SK-N-DZ (cell line): ENCODE measurements at places on chromosomes 2 and 18.

DNA sequence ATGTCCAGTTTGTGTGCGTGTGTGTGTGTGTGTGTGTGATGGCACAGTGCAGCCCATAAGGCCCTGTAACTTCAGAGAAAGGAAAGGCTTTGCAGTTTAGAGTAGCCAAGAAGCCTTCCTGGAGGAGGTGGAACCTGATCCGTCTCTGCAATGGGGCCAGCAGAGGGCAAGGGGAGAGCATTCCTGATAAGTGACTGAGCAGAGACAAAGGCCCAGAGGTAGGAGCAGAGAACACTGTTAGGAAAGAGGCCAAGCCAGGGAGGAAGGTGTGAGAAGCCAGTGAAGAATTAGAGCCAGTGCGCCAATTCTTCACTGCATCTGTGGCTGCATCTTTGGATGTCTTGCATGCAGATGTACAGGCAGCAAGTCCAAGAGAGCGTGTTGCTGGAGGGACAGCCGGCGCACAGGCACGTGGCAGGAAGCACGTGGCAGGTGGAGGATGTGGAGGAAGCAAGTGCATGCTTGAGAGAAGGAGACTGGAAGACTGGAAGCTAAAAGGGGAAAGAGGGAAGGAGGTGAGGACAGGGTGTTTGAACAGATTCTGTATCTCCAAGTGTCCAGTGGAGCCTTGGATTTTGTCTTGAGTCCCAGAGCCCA is 196.3 kb downstream of the CTIF start:
- no peak for DNase-seq

DNA sequence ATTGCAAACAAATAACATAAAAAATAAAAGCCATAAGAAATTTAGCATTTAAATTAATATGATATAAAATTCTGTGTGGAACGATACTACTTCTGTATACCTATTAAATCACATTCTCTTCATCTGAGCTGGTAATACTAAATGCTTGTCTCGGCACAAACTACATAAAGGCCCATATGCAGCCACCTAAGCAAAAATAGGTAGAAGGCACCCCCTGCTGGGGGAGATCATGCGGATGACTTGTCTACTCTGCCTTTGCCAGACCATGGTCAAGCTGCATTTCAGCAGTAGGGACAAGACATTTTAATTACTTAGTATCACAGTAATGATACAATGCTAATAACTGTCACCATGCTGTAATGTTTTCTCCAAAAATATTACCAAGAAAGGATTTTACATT is 108.0 kb downstream of the CDH19 start:
- peak; percentile 68 for DNase-seq

DNA sequence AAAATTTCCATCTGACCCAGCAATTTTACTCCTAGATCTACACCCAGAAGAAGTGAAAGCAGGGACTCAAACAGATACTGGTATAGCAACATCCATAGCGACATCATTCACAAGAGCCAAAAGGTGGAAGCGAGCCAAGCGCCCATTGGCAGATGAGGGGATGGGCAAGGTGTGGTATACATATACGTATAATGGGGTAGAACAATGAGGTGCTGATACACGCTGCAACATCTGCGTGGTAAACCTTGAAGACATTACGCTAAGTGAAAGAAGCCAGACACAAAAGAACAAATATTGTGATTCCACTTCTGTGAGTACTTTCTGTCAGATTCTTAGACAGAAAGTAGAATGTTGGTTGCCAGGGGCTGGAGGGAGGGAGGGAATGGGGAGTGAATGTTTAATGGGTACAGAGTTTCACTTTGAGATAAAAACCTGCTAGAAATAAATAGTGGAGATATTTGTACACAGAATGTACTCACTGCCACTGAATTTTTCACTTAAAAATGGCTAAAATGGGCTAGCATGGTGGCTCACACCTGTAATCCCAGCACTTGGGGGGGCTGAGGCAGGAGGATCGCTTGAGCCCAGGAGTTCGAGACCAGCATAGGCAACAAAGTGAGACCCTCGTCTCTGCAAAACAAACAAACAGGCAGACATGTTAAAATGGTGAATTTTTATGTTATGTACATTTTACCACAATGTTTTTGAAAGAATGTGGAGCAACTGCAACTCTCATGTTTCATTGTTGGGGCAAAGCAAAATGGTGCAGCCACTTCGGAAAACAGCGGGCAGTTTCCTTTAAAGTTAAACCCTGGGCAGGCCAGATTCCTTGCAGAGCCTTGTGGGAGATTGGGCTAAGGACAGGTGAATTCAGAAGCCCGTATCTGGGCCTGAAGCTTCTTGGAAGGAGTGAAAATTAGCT is 103.4 kb upstream of the MYCN start:
- DNase-seq, result peak; percentile 93

GRCh38 chr2:127392133-127392827 is 4.5 kb upstream of the MAP3K2 start:
- DNase-seq, result no peak

- no peak for DNase-seq
These were observed 811.3 kb downstream of the CNTNAP5 start for GRCh38 chr2:124836416-124836815.

- DNase-seq, result no peak
These were observed 37.0 kb downstream of the HAUS1 start for GRCh38 chr18:46141199-46141598.

GRCh38 chr2:2992634-2993033 is 385.0 kb downstream of the EIPR1 start:
- peak; percentile 37 for DNase-seq

GRCh38 chr2:191298306-191298705 is 53.1 kb downstream of the MYO1B start:
- DNase-seq, result no peak

- no peak for DNase-seq
These were observed 1.6 kb downstream of the TNP1 start for GRCh38 chr2:216858312-216858711.

DNA sequence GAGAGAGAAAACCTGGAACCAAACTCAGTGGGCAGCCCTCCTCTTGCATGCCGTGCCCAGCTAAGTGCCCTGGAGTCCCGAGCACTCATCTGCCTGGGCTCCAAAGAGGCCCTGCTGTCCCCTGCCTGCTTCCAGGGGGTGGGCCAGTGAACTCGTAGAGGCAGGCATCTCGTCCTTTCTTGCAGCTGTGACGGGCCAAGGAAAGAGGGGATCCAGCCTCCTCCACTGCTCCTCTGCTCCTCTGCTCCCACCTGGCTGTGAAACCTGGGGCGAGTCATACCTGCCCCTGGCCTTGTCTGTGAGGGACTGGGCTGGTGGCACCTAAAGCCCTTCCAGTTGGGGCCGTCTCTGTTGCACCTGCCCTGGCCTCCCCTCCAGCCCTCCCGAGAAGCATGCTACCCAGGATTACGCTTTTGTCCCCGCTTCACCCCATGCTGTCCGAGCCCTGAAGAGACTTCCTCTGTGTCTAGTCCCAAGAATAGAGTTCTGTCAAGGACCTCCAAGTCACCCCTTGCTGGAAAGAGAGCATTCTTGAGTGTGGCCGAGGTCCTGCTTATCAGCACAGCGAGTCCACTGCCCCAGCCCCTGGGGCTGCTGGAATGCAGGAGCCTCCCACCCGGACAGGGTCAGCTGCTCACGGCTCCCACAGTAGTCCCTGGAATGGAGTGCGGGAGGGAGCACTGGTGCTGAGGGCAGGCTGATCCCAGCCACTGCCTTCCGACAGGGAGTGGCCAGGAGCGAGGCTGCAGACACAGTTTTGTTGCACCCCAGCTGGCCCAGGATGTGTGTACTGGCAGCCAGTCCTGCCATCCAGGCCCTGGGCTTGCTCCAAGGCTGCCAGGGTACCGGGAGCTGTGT is 14.3 kb downstream of the KCNK3 start:
- no peak for DNase-seq

DNA sequence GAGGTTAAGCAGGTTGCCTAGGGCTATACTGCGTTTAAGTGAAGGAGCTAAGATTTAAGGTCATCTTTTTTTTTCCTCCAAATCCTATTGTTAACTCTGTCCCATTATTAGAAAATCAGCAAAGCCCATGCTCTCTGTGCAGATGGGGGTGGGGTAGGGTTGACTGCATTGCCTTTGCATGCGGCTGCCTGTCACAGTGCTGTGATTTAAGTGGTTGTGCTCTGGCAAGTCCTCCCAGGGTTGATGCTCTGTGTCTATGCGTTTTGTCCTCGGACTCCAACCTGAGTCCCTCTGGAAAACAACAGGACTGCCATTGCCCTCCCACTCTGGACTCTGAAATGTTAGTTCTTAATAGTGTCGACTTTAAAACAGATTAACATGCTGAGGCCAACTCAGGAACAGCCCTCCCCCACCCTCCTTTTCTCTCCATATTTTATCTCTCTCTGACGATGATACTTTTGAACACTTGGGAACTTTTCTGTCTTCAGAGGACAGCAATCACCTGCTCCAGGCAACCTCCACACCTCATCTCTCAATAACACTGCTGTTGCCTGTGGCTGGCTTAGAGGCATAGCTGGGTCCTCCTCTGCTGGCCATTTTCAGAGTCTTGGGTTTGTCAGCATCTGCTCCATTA is 5.8 kb downstream of the FHOD3 start:
- no peak for DNase-seq

DNA sequence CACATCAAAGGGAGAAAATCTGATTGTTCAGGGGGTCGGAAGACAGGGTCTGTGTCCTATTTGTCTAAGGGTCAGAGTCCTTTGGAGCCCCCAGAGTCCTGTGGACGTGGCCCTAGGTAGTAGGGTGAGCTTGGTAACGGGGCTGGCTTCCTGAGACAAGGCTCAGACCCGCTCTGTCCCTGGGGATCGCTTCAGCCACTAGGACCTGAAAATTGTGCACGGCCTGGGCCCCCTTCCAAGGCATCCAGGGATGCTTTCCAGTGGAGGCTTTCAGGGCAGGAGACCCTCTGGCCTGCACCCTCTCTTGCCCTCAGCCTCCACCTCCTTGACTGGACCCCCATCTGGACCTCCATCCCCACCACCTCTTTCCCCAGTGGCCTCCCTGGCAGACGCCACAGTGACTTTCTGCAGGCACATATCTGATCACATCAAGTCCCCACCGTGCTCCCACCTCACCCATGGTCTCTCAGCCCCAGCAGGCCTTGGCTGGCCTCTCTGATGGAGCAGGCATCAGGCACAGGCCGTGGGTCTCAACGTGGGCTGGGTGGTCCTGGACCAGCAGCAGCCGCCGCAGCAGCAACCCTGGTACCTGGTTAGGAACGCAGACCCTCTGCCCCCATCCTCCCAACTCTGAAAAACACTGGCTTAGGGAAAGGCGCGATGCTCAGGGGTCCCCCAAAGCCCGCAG is 3.8 kb downstream of the PROC start:
- no peak for DNase-seq

GRCh38 chr18:13611142-13611600 is 115.2 kb downstream of the FAM210A start:
- no peak for DNase-seq

- no peak for DNase-seq
These were observed 102.6 kb upstream of the GLI2 start for GRCh38 chr2:120632796-120633646.

GRCh38 chr2:198376677-198377076 is 572.3 kb downstream of the PLCL1 start:
- DNase-seq, result no peak

GRCh38 chr2:220332886-220333285 is 705.5 kb downstream of the SLC4A3 start:
- no peak for DNase-seq

GRCh38 chr2:8514796-8515758 is 166.8 kb upstream of the ID2 start:
- no peak for DNase-seq

DNA sequence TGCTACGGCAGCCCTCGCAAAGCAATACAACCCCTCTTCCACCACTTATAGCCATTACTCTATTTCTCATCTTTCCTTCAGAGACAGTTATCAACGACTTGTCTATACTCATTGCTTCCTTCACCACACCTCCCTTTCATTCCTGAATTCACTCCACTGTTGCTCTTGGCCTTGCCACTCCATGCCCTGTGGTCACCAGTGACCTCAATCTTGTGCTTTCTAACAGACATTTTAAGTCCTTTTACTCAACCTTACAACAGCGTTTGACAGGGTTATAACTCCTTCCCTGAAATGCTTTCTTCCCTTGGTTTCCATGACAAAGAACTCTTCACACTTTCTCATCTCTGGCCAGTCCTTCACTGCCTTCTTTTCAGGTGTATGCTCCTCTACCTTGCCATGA is 90.6 kb upstream of the CCDC141 start:
- no peak for DNase-seq

DNA sequence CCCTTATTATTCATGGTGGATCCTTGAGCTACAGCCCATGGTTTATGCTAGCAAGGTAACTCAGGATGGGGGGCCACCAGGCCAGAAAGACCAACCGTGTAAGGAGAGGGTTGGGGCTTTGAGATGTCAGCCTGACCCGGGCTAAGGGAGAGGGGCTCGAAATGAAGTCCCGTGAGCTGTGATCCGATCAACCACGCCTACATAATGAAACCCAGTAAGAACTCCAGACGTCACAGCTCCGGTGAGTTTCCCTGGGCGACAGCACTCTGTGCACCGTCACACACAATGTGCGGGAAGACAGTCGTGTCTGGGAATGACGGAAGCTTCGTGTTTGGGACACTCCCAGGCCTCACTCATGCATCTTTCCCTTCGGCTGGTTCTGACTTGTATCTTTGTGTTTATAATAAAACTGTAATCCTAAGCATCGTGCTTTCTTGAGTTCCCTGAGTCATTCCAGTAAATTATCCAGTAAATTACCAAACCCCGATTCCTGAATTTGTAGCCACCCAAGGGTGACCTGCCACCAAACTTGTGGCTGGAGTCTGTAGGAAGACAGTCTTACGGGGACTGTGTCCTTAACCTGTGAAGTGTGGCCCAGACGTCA is 44.2 kb downstream of the CYP27C1 start:
- peak; percentile 64 for DNase-seq

GRCh38 chr2:16125614-16126516 is 185.5 kb downstream of the MYCN start:
- DNase-seq, result no peak

GRCh38 chr2:146734042-146734820 is 1110.6 kb upstream of the ACVR2A start:
- peak; percentile 41 for DNase-seq

- DNase-seq, result no peak
These were observed 617.0 kb downstream of the LRP1B start for GRCh38 chr2:141513853-141514252.

GRCh38 chr2:9535177-9535576 is 20.5 kb downstream of the ADAM17 start:
- DNase-seq, result no peak

GRCh38 chr18:22601481-22601880 is 183.8 kb upstream of the CTAGE1 start:
- no peak for DNase-seq

GRCh38 chr18:60893355-60894097 is 439.7 kb upstream of the CDH20 start:
- no peak for DNase-seq

DNA sequence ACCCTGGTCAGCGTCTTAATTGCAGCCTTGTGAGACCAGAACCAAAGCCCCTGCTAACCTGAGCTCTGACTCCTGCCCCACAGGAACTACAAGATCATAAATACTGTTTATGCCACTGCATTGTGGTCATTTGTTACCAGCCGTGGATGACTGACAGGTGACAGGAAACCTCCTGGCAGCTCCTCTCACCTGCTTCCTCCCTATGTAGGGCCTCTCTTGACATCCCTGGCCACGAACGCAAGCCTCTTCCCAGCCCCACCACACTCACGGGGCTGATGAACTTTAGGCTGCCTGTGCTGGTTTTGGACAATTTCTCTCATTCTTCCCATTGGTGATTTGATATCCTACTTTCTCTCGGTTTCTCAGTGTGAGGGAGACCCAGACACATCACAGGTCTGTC is 357.2 kb upstream of the MYT1L start:
- no peak for DNase-seq

- no peak for DNase-seq
These were observed 43.5 kb downstream of the KCTD1 start for GRCh38 chr18:26504831-26505230.
